ENCODE measurements at places on chromosomes 2 and 18.
A peak's percentile ranks its signal among the peaks of the same experiment; 100 is the strongest.

GRCh38 chr2:6412533-6413091, 453.1 kb downstream of the CMPK2 start:
- no peak for DNase-seq

DNA sequence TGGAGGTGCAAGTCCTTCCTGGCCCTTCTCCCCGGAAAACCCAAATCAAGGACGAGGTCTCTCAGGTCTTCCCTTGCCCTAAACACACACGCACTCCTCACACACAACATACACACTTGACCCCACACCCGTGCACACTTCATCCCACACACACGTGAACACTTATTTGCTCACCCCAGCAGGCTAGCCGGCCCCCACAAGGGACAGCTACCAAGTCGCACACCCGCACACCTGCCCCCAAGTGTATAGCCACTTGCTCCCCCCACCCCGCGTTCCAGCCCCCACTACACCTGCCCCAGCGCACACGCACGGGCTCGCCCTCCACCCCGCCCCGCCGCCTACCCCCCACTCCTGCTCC, 359 bp downstream of the TGFBRAP1 start:
- DNase-seq: peak; percentile 23

GRCh38 chr2:229920011-229920641, 1.7 kb downstream of the TRIP12 start:
- no peak for DNase-seq

DNA sequence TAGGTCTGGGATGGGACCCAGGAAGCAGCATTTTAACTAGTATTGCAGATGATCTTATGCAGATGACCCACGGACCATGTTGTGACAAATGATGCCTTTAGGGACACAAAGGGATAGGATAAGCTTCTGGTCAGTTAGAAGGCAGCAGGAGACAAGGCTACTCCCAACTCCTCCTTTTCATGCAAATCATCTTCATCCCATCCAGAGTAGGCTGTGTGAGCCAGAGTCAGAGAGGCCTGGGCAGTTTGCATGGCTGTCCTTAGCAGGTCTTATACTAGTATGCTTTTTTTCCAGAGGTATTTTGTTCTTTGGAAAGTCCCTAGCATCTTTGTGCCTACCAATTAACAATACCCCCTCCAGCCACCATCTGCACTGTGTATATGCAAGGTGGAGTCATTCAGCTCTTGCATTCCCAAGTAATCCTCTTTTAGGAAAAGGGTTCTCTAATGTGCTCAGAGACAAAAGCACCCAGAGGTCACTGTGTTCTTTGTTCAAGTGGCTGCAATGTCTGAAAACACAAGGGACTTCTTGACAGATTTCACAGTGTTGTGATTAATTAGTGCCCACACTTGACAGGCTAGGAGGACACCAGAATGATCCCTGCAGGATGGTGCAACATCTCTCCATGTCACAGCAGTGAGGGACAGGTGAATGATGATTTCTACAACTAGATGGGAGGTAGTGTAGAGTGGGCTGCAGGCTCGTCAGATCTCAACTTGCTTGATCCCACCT, 225.8 kb downstream of the NCKAP5 start:
- no peak for DNase-seq

- DNase-seq: no peak
These were observed 15.8 kb upstream of the SEMA4C start for GRCh38 chr2:96885432-96886347.

DNA sequence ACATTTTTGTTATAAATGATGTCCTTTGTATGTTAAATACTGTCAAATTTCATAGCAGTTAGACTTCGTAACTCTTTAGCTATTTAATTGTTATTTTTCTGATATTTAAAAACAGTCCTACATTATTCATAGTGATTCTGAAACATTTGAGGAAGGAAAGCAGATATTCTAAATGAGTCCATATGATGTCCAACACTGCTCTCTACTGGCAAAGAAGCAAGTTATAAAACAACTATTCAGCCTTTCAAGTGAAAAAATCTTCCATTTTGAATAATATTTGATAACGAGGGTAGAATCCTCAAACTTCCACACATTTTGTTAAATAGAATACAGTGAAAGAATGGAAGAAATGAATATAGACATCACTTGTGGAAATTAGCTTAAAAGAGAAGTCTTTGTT, 220.8 kb downstream of the GULP1 start:
- DNase-seq: no peak

DNA sequence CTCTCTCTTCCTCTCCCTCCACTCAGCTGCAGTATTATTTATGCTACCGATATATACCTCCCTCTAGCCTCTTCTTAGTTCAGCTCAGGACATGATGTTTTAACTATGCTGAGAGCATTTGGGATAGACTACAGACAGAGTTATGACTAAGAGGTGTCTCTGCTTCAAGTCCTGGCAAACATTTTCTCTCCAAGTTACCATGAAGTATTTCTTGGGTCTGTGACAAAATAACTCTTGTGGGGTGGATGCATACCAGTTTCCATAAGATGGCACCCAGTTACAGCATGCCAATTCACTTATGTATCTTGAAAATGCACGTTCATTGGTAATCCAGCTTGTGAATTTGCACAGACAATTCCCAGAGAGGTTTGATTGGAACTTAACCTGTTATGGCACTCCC, 737.6 kb downstream of the SLC4A3 start:
- no peak for DNase-seq

DNA sequence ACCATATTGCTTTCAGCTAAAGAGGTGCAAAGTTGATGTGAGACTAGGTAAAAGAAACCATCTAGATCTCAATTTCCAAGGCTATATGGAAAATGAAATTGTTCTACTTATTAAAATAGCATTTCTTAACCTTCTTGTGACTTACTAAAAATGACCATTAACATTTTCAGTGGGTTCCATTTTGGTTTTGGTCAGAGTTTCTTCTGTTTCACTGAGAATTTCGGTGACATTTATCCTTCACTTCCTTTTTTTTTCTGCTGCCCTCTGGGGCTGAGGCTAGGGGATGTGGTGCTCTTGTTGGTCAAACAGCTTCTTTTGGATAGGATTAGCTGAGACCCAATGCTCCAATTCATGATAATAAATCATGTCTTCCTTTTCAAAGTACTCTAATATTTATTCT, 44.3 kb upstream of the REL start:
- DNase-seq: no peak

- DNase-seq: no peak
These were observed 239.8 kb downstream of the HAUS1 start for GRCh38 chr18:46343931-46344372.

DNA sequence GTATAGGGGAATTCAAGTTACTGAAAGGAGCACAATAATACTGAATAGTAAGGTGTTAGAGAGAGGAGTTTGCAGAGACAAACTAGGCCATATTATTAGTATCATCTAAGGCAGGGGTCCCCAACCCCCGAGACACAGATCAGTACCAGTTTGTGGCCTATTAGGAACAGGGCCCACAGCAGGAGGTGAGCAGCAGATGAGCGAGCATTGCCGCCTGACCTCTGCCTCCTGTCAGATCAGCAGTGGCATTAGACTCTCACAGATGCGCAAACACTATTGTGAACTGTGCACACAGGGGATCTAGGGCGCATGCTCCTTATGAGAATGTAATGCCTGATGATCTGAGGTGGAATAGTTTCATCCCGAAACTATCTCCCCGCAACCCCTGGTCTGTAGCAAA, 41.8 kb upstream of the TMEM200C start:
- no peak for DNase-seq

GRCh38 chr18:76978616-76979015, 154.0 kb downstream of the MBP start:
- DNase-seq: no peak

- no peak for DNase-seq
These were observed 128.6 kb downstream of the ZFP36L2 start for GRCh38 chr2:43097644-43098408.

- DNase-seq: no peak
These were observed 4.4 kb upstream of the KCNIP3 start for GRCh38 chr2:95292623-95293260.
